HuH-7.5 (cell line): ENCODE measurements at places on chromosomes 1 and 21.

GRCh38 chr1:52552505-52553361 lies at the start of gene TUT4:
Gene TUT4, minus strand, starts transcription at chr1:52553092. Its CDS starts 26,812 bp downstream, at chr1:52526280.
- DNase-seq: peak; percentile 25

DNA sequence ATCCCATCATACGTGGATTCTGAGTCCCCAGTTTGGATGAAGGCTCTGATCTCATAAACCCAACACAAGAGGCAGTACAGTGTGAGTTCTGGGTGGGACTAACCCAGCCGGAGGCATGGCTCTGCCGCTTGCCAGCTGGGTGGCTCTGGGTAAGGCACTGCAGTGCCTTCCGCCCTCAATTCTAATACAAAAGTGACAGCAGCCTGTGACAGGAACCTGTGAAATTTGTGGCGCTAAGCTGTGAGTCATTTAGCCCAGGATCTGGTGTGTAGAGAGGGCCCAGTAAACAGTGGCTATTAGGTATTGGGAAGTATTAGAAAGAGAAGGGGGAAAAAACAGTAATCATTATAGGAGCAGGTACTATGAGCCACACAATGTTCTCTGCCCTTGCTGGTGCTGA lies 23.3 kb downstream of the HSPG2 start:
- DNase-seq: no peak

DNA sequence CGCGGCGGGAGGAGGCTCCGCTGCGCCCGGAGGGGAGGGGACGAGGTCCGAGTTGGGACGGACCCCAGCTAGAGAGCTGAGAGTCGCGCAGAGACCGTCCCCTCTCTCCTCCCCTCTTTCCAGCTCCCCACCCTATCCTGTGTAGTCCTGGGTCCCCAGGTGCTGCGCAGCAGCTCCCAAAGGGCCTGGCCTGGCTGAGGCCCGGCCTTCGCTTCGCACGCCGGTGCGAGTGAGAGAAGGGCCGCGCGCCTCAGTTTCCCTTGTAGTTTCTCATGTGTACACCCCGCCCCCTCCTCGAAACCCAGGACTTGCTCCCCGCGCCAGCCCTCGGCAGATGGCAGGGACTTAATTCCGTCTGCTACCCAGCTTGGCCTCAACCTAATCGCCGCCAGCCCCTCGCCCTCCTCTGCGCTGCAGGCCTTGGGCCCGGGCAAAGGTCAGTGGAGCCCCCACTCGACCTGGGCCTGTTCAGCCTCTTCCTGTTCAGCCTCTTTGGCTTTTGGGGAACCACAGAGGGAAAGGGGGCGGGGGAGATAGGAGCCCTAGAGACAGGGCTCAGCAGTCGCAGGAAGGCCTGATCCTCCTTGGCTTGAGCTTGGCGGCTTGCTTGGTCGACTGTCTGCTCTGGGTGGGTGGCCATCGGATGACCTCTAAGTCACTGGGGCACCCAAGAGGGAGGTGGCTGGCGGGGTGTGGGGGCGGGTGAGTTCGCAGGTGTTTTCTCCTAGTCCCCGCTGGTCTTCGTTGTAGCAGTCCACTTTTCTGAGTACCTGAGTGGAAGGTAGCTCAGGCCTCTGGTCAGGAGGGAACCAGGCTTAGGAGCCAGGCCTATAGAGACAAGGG lies 1.0 kb downstream of the ZNF687 start:
- DNase-seq: peak; percentile 55

DNA sequence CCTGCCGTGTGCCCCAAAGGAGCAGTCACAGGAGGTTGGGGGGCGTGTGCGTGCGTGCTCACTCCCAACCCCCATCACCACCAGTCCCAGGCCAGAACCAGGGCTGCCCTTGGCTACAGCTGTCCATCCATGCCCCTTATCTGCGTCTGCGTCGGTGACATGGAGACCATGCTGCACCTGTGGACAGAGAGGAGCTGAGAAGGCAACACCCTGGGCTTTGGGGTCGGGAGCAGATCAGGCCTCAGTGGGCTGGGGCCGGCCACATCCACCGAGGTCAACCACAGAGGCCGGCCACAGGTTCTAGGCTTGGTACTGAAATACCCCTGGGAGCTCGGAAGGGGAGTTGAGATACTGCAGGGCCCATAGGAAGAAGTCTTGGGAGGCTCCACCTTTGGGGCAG lies 23.5 kb downstream of the COL6A1 start:
- DNase-seq: no peak

DNA sequence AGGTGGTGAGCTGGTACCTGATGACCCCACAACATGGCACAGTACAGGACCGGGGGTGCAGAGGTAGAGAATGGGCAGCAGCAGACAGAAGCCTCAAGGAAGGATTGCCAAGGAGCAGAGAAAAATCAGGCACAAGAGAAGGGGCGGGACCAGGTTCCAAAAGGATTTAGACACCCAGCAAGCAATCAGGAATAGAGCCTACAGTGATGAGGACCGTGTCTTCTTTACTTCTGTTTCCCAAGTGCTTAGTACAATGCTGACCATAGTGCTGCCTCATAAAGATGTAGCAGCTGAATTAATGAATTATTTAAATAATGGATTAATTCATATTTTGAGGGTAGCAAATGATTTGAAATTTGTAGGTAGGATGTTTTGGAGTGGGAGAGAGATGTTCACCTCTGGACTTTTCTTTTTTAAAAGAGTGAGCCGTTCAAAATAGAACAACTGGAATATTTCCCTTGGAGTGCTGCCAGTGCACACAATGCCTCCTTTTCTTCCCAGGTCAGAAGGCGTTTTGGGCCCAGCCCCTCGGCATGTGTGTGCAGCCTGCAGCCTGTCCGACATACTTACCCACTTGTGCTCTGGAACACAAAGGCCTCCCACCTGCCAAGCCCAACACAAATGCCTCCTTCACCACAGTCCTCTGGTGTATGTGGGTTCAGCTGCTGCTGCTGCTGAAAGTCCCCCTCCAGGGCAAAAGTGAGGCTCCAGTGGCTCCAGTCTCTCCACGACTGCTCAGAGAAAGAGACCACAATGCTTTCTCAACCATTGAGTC lies 19.6 kb downstream of the KANK4 start:
- no peak for DNase-seq

DNA sequence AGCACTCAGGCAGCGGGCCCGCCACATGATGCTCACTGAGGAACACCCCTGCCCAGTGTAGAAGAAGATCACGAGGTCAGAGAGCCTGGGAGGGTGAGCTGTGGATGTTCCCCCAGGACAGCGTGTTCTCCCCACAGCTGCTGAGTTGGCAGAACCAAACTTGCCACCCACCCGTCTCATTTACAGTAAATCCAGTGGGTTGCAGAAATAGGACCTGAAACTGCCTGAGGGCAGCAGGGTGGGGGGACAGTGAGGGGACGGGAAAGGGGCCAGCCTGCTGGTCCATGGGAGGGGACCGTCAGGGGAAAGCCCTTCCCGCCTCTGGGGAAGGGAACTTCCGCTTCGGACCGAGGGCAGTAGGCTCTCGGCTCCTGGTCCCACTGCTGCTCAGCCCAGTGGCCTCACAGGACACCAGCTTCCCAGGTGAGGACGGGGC lies at the start of gene C1QB:
C1QB (plus strand) TSS at position 356 of the 436 bp plus-strand sequence. CDS start 6,227 bp downstream, outside the sequence.
- DNase-seq: no peak

GRCh38 chr1:22922640-22923039 lies 50.0 kb downstream of the LACTBL1 start:
- no peak for DNase-seq

DNA sequence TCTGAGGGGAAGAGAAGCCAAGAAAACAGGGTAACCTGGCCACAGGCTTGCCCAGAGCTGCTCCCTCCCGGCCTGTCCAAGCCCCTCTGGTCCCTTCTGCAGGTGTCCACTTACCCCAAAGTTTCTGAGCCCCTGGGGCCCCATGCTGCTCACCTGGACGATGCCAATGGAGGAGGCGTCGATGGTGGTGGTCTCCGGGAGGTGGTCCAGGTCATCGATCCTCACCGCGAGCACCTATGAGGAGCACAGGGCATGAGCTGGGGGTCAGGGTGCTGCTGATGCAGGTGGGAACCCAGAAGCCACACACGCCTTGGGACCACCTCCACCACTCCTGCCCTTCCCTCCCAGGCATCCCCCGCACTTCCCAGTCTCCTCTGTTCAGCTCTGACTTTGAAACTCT lies 37.5 kb upstream of the RIPK4 start:
- no peak for DNase-seq

- DNase-seq: no peak
Measured at GRCh38 chr1:201675143-201675542, 136.2 kb downstream of the NAV1 start.

DNA sequence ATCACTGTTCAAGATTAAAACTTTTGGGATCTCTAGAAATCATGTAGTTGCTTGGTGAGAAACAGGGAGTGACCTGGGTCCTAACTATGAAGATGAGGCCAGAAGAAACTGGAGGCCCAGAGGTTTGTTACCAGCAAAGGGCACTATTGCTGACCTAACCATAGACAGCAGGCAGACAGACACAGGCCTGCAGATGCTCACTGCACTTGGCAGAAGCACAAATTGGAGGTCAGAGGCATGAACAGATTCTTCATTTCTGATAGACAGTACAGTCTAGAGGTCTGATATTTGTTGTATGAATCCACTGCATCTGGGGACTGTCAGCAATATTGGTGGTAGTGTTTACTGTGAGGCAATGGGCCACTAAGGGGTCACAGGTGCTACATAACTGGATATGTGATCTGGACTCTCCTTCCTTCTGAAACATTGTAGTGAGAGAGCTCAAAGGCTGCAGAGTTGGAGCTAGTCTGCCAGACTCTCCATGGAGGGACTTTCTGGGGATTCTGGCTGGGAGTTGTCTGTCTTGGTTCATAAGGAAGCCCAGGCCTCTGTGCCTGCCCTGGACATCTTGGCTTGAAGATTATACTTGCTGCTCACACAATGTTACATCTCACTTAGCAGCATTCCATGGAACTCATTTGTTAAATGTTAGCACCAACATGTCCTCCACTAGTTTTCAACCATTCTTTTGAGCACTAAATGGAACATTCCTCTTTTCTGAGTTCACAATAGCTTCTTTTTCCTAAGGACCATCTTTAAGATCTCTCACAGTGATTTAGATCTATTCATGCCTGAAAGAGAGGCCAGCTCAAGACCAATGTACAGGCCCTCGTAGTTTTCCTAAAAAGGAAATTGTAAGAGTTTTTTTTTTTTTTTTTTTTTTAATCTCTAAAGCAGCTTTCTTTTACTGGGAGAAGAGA lies 26.9 kb upstream of the CCN1 start:
- DNase-seq: no peak

- no peak for DNase-seq
Measured at GRCh38 chr1:247204177-247204647, 32.4 kb upstream of the ZNF124 start.

DNA sequence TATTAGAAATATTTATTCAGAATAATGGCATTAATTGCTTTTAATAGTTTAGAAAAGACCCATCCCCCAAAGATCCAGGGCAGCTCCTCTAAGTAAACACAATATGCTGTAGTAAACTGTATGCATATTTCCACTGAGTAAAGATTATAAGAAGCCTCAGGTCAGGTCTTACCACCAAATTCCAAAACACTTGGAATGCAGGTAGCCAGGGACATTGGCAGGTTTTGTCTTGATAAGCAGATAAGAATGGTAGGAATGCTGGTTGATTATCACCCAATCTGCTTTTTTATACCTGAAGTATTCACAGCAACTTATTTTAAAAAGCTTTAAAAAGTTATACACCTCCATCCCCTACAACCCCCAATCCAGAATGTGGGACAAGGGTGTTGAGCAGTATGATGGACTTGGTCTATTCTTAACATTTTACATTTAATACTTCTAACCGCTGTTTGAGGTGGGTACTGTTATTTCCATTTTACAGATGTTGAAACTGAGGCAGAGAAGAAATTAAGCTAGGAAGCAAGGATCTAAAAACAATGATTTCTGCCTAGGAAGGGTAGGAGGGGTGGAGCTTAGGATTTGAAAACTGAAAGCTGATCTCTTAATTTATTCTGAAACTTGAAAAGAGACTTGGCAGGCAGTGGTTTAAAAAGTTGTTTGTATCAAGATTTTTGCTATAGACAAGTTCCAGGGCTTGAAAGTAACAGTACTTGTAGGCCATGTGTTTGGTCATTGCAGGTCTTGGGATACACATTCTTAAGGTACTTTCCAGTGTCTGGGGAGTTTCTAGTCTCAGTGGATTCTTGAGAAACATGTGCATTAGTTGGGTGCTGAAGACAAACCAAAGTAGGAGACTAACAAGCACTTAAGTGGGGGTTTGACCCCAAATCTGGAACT lies 15.6 kb upstream of the THEM4 start:
- no peak for DNase-seq

DNA sequence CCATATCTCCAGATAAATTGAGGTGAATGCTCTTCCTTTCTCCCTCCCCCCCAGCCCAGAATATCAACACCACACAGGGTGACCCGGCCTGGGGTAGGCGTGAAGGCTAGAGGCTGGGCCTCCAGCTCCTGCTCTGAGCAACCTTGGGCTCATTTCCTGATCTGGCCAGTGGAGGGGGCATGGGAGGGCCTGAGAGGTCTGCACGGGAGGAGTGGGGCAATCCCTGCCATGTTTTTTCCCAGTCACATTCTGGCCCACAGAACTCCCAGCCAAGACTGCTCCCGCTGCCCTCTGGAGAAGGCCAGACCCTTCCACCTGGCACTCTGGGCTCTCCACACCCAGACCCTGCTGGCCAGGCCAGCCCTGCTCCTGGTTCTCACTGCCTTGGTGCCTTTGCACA lies 3.9 kb downstream of the CLDN19 start:
- DNase-seq: peak; percentile 62

DNA sequence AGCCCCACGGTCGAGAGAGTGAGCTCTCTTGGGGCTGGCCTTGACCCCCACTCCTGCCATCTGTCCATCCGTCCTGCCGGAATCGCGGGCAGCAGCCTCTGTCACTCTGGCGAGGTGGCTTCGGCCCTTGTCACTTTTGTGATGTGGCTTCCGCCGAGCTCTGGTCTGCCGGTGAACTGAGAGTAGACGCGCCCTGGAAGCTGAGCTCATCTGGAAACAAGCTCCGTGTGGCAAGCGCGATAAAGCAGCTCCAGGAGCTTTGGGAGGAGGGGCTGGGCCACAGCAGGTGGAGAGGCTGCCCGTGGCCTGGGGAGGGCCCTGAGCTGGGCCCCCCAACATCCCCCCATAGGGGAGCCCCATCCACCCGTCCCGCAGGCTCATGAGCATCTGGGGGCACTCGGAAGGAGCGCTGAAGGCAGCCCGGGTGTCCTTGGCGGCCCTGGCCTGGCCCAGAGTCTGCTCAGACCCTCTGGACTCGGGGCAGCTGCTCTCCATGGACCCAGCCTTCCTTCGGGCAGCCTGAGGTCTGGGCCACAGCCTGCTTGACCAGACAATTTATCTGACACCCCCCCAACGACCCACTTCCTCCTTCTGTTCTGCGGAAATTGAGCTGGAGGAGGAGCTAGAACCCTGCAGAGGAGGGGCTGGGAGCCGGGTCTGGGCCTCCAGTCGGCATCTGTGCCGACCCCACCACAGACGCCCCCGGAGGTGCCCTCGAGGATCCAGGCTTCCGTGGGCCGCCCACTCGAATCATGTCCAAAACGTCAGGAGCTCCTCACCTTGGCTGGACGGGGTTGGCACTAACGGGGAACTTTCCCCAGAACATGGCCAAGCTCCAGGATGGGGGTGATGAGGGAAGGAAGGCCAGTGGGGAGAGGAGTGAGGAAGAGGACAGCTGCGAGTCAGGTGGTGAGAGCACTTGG lies 59.1 kb downstream of the SLC19A1 start:
- no peak for DNase-seq
